Dermis blood vessel endothelial cell (primary cell): ENCODE measurements at places on chromosomes 4 and X. TPM values are rescaled to one million over a fixed set of nuclear protein-coding genes. Genes with fewer than 3 reads are reported as not detected.

CT45A10 gene
- not detected in 2 replicates for total RNA-seq

FAM200B gene
- total RNA-seq: 33.0 and 44.6 TPM in 2 replicates

GPM6B gene
- total RNA-seq: 0.14 and 0.17 TPM in 2 replicates

HPGDS gene
- total RNA-seq: not detected in 2 replicates

KLF3 gene
- total RNA-seq: 26.4 and 32.7 TPM in 2 replicates

ADH6 gene
- not detected in 2 replicates for total RNA-seq

SPANXC gene
- total RNA-seq: not detected in 2 replicates

CFAP299 gene
- 0.34 TPM in 1 of 2 replicates, not detected in the other for total RNA-seq

KDM5C gene
- 122 and 175 TPM in 2 replicates for total RNA-seq

TREX2 gene
- total RNA-seq: 0.19 and 4.1 TPM in 2 replicates

APBB2 gene
- 88.2 and 118 TPM in 2 replicates for total RNA-seq

GYG2 gene
- 0.23 and 0.68 TPM in 2 replicates for total RNA-seq

ZNF157 gene
- 0.17 TPM in 1 of 2 replicates, not detected in the other for total RNA-seq

LGI2 gene
- 0.05 TPM in 1 of 2 replicates, not detected in the other for total RNA-seq

CCKAR gene
- not detected in 2 replicates for total RNA-seq

F8A1 gene
- total RNA-seq: 2.7 and 6.6 TPM in 2 replicates

PAGE2B gene
- total RNA-seq: not detected in 2 replicates

TENT5D gene
- total RNA-seq: not detected in 2 replicates

DCAF4L1 gene
- 0.17 and 0.28 TPM in 2 replicates for total RNA-seq

KLHL13 gene
- 1.2 and 10.4 TPM in 2 replicates for total RNA-seq

TMA16 gene
- 27.3 and 32.5 TPM in 2 replicates for total RNA-seq

DRP2 gene
- 0.05 TPM in 1 of 2 replicates, not detected in the other for total RNA-seq

LRAT gene
- not detected in 2 replicates for total RNA-seq

LUZP4 gene
- not detected in 2 replicates for total RNA-seq

CSAG1 gene
- not detected in 2 replicates for total RNA-seq

TRAM1L1 gene
- 0.17 and 0.88 TPM in 2 replicates for total RNA-seq

S100G gene
- not detected in 2 replicates for total RNA-seq

ETDA gene
- total RNA-seq: not detected in 2 replicates

ERCC6L gene
- 2.4 and 9.4 TPM in 2 replicates for total RNA-seq

GRPR gene
- not detected in 2 replicates for total RNA-seq

SLC7A11 gene
- 16.5 and 46.1 TPM in 2 replicates for total RNA-seq

MAGEC3 gene
- not detected in 2 replicates for total RNA-seq

DCAF8L2 gene
- total RNA-seq: not detected in 2 replicates

ZIC3 gene
- not detected in 2 replicates for total RNA-seq

RNF150 gene
- 0.17 and 0.23 TPM in 2 replicates for total RNA-seq

ZNF630 gene
- 1.5 and 3.2 TPM in 2 replicates for total RNA-seq

SLC10A4 gene
- total RNA-seq: 0.05 TPM in 1 of 2 replicates, not detected in the other

SAGE1 gene
- total RNA-seq: not detected in 2 replicates

MUC7 gene
- not detected in 2 replicates for total RNA-seq

TMPRSS11B gene
- not detected in 2 replicates for total RNA-seq

CXorf51B gene
- not detected in 2 replicates for total RNA-seq

MSANTD1 gene
- 0.19 and 0.34 TPM in 2 replicates for total RNA-seq

PDGFRA gene
- total RNA-seq: 0.65 and 1.5 TPM in 2 replicates

ZXDA gene
- total RNA-seq: 17.1 and 25.9 TPM in 2 replicates

CABS1 gene
- not detected in 2 replicates for total RNA-seq

NEUROG2 gene
- total RNA-seq: not detected in 2 replicates

SRPX2 gene
- 21.8 and 22.0 TPM in 2 replicates for total RNA-seq

PAGE1 gene
- not detected in 2 replicates for total RNA-seq

XIAP gene
- 41.5 and 50.1 TPM in 2 replicates for total RNA-seq

ADGRG4 gene
- total RNA-seq: under 0.01 TPM in 1 of 2 replicates, not detected in the other

PPP4R3C gene
- total RNA-seq: not detected in 2 replicates

GPC3 gene
- not detected in 2 replicates for total RNA-seq

FTSJ1 gene
- 45.1 and 56.7 TPM in 2 replicates for total RNA-seq
